Right ventricle myocardium inferior (tissue), 1 donor: ENCODE measurements at places on chromosomes 1 and 21.
A peak's percentile ranks its signal among the peaks of the same experiment; 100 is the strongest.

GRCh38 chr1:113895961-113896360 is 8.6 kb upstream of the BCL2L15 start:
- DNase-seq = no peak

GRCh38 chr1:231357831-231358354 is 19.8 kb downstream of the SPRTN start:
- no peak for DNase-seq

DNA sequence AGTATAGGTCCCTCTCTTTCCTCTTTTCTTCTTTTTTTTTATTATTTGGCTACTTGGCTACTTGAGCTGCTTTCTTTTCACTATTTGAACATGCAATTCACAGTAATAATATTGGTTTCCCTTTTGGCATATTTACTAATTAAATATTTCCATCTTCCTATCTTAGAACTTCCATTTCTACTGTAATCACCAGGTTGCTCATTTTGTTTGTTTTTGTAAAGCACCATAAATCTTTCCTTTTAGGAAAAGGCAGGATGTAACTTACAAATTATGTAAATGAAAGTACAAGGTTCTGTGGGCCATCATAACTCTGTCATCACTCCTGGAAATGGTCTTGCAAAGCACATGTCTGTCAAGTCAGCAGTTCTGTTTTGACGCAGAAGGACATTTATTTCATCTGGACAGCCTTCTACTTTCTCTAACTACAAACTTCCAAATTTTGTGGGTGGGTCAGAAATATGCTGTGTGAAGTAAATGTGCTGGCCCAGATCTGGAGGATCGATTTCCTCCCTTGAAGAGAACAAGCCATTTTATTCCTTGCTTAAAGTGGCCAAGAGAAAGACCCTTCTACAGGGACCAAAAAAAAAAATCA is 71.7 kb upstream of the TNFSF18 start:
- no peak for DNase-seq

DNA sequence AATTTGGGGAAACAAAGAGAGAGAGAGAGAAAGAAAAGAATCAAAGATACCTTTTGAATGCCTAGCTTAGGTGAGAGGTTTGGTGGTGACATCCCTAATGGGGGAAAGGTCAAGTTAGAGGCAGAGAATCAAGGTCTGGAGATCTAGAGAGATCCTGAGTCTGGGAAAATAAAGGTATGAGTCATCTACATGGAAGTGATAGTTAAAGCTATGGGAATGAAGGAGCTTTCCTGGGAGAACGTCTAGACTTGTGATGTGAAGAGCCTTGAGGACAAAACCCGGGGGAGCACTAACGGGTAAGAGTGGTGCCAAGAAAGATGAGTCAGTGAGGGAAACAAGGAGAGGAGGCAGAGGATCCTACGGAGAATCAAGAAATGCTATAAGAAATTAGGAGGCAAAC is 110.8 kb upstream of the RUNX1 start:
- DNase-seq = no peak

DNA sequence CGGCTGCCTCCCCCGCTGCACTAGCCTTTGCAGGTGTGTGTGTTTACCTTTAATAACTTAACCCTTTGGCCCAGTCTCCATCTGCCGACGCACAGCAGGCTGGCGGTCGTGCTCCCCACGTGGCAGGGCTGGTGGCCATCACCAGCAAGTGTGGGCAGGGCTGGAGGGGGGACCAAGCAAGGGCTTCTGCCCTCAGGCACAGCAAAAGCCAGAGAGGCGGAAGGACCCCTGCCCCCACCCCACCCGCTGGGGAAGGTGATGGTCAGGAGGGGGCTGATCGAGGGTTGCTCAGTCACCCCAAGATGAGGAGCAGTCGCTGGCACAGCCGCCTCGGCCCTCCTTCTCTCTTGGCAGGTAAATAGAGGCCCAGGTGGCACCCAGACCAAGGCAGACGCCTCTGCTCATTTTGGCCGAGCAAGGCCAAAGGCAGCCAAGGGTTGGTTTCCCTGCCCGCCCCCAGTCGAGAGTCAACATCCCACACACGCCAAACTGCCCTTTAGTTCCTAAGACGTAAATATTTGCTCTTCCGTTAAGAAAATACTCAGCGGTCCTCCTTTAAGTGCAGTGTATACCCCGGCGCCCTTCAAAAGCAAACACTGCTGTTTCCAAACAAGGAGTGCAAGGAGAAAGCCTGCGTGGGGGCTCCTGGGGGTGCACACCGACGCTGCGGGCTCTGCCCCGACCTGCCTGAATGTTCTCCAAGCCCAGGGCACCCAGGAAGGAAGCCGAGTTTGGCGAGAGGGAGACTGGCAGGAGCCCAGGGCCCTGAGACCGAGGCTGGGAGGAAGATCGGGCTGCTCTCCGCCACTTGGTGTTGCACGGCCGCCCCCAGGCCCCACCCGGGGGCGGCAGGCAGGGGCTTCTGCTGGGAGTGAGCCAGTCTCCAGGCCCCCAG is 82.7 kb downstream of the SIK1 start:
- DNase-seq = no peak

- peak; percentile 48 for DNase-seq
These were observed 5.9 kb downstream of the BLACAT1 start for GRCh38 chr1:205449750-205450443.

DNA sequence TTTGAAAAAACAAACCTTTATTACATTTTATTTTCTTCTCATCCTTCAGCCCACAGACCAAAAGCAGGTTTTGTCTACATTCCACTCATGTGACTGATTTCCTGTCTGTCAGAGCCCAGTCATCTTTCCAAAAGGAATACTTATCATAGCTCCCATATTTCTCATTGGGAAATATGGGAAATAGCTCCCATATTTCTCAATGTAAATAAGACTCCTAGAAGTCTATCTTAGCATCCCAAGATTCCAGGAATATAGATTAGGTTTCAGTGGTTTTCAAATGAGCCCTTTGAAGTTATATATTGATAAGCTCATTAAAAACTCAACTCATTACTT is 19.1 kb upstream of the NRDC start:
- no peak for DNase-seq

DNA sequence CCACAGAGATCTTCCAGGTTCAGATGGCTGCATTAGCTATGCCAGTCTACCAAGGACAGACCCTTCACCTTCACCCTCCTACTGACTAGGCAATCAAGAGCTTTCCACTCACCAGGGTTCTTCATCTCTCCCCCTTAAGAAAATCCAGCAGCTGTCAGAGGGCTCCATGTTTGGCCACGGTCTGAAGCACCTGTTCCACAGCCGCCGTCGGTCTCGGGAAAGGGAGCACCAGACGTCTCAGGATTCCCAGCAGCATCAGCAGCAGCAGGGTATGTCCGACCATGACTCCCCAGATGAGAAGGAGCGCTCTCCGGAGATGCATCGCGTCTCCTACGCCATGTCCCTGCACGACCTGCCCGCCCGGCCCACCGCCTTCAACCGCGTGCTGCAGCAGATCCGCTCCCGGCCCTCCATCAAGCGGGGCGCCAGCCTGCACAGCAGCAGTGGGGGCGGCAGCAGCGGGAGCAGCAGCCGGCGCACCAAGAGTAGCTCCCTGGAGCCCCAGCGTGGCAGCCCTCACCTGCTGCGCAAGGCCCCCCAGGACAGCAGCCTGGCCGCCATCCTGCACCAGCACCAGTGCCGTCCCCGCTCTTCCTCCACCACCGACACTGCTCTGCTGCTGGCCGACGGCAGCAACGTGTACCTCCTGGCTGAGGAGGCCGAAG is 13.8 kb downstream of the TMCC2 start:
- DNase-seq = no peak

GRCh38 chr1:166470014-166470413 is 303.2 kb upstream of the FAM78B start:
- DNase-seq = no peak

DNA sequence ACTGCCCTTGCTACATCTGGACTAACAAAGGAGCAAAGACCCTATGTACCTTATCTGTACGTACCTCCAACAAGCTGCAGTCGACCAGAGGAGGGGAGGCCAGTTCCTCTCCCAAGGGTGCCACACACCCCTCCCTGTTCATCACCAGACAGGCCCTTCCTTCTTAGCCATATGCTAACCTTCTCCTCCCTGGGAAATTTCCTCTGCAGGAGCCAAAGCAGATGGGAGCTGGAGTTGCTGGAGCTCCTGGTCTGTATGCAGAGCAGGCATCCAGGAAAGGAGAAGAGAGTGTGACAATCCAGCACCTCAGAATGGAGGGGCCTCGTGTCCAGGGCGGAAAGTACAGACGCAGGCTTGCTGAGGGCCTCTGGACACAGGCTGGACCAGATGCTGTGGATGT is 48.5 kb downstream of the C8B start:
- DNase-seq = no peak
